ENCODE measurements at places on chromosomes 3 and 15.

- no peak for DNase-seq
Measured at GRCh38 chr3:36372534-36372935, 7.8 kb upstream of the STAC start.

DNA sequence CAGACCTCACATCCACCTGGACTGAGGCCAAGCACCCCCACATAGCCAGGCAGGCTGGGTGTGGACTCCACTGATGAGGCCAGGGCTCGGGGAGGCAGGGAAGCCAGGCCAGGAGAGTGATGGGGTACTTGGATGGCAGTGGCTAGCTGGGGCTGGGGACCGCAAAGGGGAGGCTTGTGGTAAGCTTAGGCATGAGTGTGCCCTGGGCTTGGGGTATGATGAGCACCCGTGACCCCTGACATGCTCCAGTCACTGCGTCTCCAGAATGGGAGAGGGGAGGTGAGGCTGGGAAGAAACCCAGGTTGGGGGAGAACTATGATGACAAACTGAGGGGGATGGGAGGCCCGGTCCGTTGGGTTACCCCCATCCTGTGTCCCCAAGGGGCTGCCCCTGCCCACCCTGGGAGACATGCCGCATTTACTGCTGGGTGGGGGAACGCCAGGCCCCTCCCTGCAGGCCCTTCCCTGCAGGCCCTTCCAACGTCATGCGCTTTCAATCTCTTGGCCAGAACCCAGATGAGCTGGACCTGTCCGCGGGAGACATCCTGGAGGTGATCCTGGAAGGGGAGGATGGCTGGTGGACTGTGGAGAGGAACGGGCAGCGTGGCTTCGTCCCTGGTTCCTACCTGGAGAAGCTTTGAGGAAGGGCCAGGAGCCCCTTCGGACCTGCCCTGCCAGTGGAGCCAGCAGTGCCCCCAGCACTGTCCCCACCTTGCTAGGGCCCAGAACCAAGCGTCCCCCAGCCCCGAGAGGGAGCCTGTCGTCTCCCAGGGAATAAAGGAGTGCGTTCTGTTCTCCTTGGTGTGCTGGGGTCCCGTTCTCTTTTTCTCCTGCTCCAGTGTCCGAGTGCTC lies 34.1 kb downstream of the TSPAN3 start:
- no peak for DNase-seq

DNA sequence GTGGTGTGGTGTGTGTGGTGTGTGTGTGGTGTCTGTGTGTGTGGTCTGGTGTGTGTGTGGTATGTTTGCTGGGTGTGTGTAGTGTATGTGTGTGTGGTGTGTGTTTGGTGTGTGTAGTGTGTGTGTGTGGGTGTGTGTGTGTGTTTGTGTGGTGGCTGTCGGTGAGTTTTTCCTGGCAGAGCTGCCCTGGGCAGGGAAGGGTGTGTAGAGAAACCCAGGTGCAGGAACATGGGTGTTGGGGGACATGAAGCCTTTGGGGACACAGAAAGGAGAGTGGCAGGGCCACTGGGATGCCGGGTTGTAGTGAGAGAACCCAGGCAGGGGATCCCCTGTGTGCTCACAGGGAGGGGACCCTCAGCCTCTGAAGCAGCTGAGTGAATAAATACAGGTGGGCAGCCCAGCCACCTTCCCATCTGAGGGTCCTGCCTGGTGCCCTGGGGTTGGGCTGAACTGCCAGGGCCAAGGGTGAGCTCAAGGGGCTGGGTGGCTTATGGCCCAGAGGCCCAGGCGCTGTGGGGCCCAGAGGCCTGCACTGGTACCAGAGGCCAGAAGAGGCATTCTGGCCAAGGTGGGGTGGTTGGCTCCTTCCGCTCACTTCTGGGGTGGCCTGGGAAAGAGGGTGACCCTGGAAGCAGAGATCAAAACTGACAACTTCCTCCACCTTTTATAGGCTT lies 48.5 kb upstream of the CTSH start:
- no peak for DNase-seq

DNA sequence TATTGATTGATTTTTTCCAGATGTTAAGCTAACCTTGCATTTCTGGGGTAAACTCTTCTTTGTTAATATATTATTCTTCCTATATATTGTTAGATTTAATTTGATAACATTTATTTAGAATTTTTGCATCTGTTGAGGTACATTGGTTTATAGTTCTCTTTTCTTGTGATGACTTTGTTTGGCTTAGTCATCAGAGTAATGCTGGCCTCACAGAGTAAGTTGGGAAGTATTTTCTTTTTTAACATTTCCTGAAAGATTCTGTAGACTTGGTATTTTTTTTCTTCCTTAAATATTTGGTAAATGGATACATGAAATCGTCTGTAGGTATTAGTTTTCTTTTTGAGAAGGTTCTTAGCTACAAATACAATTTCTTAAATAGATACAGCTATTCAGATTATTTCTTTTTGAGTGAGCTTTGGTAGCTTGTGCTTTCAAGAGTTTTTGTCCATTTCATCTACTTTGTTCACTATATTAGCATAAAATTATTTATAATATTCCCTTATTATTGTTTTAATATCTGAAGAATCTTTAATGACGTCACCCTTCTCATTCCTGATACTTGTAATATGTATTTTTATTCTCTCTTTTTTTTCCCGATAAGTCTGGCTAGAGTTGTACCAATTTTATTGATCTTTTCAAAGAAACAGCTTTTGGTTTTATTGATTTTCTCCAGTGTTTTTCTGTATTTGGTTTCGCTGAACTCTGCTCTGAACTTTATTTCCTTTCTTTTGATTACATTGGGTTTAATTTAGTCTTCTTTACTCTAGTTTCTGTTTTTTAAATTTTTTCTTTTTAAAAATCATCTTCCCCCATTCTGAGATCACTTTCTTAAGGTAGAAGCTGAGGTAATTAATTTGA lies 6.5 kb upstream of the HPS3 start:
- DNase-seq = no peak

DNA sequence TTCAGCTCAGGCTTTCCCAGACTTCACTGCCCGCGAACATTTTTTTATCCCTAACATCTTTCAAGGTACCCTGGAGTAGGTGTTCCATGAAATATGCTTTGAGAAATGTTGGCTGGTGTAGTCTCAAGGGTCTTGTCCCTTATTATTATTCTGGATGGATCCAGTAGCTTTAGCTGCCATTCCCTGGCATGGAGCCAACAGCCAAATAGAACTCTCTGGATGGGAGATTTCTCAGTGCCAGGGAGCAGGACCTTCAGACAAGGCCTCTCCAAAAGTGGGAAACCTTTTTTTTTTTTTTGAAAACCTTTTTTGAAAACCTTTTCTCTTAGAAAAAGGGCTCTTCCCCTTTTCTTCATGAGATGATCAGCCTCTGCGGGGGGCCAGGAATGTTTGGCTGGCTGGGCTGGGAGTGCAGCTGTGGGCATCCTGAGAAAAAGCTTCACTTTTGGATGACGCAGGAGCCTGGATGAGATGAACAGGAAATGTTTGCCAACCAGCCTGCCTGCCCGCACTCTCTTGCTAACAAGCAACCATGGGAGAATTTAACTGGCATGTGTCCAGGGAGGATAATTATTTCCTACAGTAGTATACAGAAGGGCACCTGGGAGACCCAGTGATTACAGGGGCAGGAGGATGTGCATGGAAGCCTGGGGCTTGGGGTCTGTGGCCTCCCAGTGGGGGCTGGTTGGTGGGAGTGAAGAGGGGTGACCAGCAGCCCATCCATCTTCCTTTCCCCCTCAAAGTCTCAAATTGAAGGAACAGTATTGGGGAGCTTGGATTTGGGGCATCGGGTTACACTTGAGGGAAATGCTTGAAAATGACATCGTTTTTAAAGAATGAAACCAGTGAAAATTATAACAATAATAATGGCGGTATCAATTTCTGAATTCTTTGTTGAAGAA lies 109.1 kb upstream of the LRIG1 start:
- DNase-seq = no peak

All from activated T-cell treated with anti-CD3 and anti-CD28 coated beads, Interleukin-2, amount 50 U/mL, for 4 hours (primary cell).